ENCODE measurements at places on chromosomes 7 and 10. TPM values are rescaled to one million over a fixed set of nuclear protein-coding genes. Genes with fewer than 3 reads are reported as not detected.
A peak's percentile ranks its signal among the peaks of the same experiment; 100 is the strongest.

Gene SPACDR
- polyA plus RNA-seq, result 0.93 TPM

DNA sequence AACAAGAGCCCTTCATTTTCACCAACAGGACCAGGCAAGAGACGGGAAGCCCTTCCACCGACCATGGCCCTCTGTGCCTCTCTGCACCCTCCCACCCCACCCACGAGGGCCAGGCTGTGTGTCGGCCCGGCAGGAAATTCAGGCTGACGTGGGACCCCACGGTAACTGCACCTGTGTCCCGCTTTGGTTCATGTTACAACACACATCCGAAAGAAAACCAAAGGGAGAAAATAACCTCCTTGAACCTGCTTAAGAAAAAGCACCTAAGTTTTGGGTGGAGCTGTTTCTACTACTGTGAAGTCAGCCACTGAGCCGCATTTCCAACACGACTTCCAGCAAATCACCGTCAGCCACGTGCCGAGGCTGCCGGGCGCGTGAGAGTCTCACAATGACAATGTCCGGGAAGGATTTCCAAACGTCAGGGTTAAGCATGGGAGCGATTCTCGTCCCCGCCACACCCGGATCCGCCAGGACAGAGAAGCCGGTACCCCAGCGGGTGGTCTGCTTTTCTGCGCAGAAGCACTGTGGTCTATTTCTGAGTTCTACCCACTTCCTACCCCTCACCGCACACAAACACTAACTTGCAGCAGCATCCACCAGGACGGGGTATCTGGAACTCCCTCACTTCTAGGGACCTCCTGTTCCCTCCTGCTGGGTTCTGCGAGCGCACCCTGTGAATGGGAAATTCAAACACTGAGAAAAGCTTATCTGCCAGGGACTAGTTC lies 36.6 kb downstream of the AMZ1 start:
- no peak for DNase-seq

Gene COL13A1
- 21.0 TPM for polyA plus RNA-seq

DNA sequence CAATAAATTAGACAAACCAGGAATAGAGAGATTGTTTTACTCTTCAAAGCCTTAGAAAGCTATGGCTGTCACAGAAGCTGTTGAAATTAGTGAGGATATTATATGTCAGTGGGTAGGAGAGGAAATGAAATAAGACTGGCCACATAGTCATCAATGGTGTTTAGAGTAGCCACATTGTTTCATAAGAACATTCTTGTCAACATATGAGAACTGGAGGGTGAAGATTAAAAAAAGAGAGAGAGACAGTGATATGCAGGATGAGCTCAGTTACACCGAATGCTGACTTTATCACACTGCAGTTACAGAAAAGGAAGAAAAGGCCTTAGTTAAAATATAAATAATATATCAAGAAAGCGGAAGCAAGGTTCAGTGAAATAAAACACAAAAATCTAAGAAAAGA lies 412.0 kb downstream of the CNTNAP2 start:
- DNase-seq, result no peak

DNA sequence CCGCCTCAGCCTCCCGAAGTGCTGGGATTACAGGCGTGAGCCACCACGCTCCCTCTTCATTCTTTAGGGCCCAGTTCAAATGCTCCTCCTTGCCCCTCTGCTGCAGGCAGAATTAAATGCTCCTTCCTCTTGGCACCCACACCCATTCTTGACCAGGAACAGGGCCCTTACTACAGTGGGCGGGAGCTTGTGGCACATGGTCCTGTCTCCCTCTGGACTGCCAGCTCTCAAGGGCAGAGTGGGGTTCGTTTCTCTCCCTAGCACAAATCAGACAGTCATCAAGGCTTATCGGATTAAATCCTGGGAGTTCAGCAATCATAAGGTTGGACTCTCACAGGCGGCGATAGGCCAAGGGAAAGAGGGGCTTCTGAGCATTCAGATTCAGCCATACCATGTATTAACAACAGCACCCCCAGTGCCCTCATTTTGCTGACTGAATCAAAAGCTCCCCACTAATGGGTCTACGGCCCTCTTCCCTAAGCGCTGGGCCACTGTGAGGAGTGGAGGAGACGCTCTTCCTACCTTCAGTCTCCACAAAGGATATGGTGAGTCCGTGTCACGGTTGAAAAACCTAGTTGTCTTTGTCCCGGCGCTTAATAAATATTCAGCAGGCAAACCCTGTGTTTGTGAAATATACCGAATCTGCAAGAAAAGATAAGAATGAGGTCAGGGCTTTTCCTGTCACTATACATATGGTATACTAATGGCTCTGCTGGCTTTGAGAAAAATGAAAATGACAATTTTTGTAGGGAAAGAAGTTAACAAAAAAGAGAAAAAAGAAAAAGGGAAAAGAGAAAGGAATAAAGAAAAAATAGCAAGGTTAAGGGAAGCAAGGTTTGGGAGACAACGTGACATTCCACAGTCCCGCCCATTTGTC lies 107.4 kb downstream of the CLEC2L start:
- DNase-seq, result no peak

GRCh38 chr7:47301105-47301477 lies 280.8 kb downstream of the TNS3 start:
- DNase-seq, result no peak

GRCh38 chr10:122062831-122063674 lies 74.1 kb downstream of the TACC2 start:
- peak; percentile 36 for DNase-seq

DNA sequence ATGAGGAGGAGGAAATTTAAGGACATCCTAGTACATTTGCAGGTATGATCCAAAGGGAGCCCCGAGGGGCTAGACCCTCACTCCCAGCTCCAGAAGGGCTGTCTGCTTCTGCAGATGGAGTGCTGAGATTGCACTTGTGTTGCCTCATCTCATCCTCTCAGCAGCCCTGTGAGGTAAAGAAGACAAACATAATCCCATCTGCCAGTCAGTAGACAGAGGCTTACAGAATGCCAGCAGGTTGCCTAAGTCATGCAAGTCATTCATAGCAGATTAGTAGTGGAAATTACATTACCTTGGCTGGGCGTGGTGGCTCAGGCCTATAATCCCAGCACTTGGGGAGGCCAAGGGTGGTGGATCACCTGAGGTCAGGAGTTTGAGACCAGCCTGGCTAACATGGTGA lies 45.4 kb downstream of the BLVRA start:
- DNase-seq, result no peak

DNA sequence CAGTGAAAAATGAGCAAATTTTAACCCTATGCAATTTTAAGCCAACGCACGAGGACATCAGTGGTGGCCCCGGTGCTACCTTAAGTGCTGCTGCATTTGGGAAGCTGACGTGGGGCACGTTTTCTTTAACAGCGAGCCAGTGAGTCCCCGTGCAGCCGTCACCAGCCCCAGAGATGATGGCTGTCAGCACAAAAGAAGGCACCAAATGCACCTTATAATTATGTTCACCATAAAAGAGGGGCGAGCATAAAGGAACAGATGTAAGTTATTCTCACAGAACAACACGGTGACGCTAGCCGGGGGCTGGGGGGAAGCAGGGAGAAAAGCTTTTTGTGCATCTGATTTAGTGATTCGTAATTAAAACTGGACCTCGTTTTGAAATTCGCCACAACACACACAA lies 260.1 kb downstream of the DNAJB6 start:
- no peak for DNase-seq

- no peak for DNase-seq
These were observed 65.2 kb downstream of the GBF1 start for GRCh38 chr10:102310361-102311024.

DNA sequence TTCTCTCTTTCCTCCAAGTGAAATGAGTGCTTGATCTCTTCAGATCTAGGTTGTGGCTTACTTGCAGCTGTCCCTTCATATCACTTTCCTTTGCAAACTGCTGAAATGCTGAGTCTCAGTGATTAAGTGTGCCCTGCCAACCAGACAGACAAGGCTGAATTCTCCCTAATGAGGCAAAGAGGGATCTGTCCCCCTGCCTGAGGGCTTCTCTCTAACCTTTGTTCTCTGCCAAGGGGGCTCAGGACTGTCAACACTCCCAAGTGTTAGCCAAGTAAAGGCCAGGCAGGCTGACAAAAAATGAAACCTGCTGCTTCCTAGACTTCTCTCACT lies at the start of gene MSS51:
TSS of gene MSS51 (minus strand) at position 24 of the 330 bp plus-strand sequence. CDS start 5,277 bp downstream, outside the sequence.
- DNase-seq, result no peak

DNA sequence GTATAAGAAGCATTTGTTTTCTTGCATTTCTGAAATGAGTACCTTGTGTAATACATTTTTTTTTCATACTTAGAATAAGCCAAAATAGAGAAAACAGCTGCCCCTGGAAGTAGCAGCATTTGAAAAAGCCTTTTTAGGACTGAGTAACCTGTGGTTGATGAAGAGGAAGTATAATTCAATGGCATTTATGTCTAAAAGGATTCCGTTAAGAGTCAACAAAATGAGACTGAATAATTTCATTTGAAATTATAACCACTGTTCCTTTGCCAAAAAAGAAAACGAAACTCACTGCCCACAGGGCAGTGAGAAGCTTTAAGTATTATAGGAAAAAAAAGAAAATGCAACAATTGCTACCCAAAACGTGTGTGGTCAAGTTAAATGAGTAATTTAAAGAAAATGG lies 705.6 kb upstream of the PHF14 start:
- no peak for DNase-seq

Gene KNDC1
- 1.4 TPM for polyA plus RNA-seq

DNA sequence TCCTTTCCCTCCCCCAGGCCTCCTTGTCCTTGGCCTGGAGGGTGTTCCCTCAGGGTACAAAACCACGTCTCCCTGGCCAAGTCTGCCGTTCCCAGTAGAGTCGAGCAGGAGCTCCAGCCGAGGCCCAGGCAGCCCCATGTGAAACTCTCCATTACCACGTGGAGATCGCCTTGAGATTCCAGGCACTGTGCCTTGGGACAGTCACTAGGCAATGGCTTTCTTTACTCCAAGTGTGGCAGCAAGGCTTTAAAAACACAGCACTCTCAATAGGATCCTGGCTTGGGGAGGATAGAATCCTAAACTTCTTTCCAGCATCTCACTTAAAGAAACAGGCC lies 57.5 kb downstream of the PLXNA4 start:
- no peak for DNase-seq

- DNase-seq, result no peak
These were observed 107.1 kb upstream of the ITGB1 start for GRCh38 chr10:33065111-33065510.

DNA sequence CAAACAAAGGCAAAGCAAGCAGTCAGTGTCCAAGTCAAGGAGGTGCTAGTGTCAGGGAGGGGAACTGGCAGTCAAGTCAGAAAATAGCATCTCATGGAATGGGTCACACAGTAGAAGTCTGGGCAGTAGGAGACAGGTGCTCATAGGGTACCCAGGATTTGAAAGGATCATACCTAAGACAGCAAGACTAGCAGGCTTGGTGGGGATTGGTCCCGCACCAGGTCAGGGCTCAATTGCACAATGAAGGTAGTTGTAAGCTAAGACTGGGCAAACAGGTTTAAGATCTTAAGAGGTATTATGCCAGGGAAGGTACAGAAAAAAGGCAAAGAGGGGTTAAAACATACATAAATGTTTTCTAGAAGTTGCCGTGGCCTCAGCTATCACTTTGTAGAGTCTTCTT lies 181.4 kb upstream of the ETV1 start:
- DNase-seq, result no peak

Gene STK32C
- polyA plus RNA-seq, result 27.8 TPM

Gene SPDYE8
- not detected for polyA plus RNA-seq

Gene SFR1
- polyA plus RNA-seq, result 1.5 TPM

GRCh38 chr10:8088504-8088903 lies 34.0 kb downstream of the GATA3 start:
- no peak for DNase-seq

- no peak for DNase-seq
These were observed 3.0 kb downstream of the IKZF1 start for GRCh38 chr7:50307368-50308032.

Gene LHFPL3
- not detected for polyA plus RNA-seq

- DNase-seq, result no peak
These were observed 1.7 kb downstream of the URGCP start for GRCh38 chr7:43904533-43905208.

DNA sequence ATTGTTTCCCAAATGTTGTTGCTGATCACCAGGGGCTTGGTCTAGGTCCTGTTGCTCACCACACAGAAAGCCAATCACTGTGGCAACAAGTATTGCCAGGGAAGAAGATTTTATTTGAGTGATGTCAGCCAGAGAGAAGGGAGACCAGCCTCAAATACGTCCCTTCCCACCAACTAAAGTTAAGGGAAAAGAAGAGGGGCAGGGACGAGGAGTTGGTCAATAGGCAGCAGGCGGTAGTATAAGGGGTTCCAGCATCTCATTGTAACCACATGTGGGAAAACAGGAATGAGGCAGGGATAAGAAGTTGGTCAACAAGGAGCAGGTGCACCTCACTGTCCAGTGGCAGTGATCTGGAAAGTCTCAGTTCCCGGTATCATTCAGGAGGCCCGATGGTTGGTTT lies 138.9 kb upstream of the KCNMA1 start:
- no peak for DNase-seq

GRCh38 chr7:103915680-103916357 lies 73.6 kb downstream of the RELN start:
- no peak for DNase-seq

DNA sequence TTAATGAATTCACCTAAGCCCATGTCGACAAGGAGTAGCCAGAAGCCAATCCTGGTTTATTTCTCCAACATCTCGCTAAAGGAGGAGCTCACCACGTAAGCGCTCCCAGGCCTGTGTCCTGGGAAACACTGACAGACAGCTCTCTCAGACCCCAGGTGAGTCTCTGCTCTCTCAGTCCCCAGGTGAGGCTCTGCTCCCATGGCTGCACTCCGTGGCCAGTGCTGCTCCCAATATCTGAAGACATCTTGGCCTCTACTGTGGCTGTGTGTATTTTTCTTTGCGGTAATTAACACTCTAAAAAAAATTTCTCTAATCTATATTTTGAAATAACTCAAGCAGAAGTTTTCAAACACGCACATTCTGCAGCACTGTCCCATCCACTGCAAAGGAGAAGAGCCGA lies 564.5 kb downstream of the PTPRN2 start:
- DNase-seq, result no peak

Gene PNLIPRP3
- polyA plus RNA-seq, result not detected

- DNase-seq, result no peak
These were observed 34.4 kb downstream of the GHRHR start for GRCh38 chr7:30998180-30998579.

Gene GRK5
- 9.5 TPM for polyA plus RNA-seq

DNA sequence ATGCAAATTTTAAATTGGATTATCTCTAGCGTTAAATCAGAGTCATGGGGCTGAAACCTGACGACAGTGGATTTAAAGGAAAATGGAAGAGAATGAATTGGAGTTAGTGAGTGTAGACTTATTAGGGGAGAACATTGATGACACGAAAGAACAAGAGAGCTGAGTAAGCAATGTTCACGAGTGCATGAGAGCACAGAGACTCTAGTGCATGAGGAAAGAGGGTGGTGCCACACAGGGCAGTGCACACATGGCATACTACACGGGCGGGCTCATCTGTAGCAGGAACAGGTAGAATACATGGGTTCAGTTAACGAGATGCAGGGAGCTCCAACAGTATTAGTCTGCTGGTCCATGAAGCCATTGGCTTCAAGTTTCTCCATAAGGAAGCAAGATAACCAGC lies 53.9 kb downstream of the USP6NL start:
- DNase-seq, result no peak

GRCh38 chr10:76840802-76841201 lies 796.8 kb downstream of the KCNMA1 start:
- no peak for DNase-seq

Gene TACR2
- polyA plus RNA-seq, result 0.05 TPM

GRCh38 chr7:139034855-139035585 lies 822 bp downstream of the ZC3HAV1L start:
- DNase-seq, result peak; percentile 85

Measured in SK-N-SH (cell line).